NCI-H1092 (cell line): ENCODE measurements at places on chromosomes 13 and 19.

DNA sequence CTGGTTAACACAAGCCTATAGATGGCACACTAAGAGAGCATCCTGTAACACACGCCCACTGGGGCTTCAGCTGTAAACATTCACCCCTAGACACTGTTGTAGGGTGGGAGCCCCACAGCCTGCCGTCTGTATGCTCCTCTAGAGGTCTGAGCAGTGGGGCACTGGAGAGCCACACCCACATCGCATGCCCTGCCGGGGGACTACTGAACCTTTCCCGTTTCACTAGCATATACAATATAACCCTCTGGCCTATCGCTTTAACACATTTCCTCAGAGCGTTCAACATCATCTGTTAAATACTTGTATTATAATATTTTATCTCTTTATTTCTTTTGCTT is 73.4 kb downstream of the PCDH9 start:
- DNase-seq = no peak

DNA sequence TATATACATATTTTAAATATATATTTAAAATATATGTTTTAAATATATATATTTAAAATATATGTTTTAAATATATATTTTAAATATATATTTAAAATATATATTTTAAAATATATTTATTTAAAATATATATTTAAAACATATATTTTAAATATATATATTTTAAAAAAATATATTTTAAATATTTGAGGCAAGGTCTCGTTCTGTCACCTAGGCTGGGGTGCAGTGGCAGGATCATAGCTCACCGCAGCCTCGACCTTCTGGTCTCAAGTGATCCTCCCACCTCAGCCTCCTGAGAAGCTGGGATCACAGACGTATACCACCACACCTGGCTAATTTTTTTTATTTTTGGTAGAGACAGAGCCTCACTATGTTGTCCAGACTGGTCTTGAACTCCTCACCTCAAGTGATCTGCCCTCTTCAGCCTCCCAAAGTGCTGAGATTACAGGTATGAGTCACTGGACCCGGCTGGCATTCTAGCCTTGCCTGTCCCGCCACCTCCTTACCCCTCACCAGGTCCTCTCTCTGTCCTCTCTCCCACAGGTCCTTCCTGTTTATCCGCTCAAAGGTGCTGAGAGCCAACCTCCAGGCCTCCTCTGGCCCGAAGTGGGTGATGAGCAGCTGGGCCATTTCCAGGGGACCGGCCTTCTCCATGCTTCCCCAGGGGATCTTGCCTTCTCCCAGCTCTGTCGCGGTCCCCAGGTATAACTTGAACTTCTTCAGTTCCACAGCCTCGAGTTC is 564 bp downstream of the NLRP12 start:
- no peak for DNase-seq

DNA sequence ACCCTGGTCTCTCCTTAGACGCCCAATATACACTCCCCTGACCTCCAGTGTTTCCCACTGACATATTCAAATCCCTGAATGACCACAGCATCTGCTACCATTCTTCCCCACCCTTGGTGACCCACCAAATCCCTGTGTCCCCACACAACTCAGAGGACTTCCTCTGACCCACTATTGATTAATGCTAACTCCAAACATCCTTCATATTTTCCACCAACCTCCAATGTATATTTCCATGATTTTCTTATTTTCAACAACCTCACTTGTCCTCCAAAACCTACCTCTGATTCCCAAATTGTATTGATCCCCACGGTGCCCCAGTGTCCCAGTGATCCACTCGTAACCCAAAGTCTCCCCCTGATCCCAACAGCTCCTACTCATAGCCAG is 526 bp upstream of the DMWD start:
- DNase-seq = no peak

DNA sequence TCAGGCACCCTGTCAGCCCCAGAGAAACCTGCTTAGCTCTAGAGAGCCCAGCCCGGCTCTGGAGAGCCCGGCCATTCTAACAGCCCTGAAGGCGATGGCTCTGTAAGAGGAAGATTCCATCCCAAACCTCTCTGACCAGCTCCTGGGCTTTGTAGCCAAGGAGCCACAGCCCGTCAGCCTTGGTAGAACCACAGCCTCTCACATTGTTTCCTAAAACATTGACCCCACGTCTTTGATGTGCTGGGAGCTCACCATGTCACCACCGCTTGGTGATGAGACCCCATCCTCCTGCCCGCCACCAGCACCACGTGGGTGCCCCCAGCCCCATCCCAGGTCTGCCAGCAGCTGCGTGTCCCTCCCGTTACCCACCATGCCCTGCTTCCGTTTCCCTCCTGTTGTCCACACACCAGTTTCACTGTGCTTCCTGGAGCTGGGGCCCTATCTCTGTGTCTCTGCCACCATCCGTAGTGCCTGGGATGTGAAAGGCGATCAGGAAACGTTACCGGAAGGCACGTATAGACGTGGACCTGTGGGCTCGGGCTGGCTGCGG is 94.2 kb upstream of the MCF2L start:
- no peak for DNase-seq

GRCh38 chr13:93118081-93118615 is 108.5 kb upstream of the GPC6 start:
- DNase-seq = no peak

- DNase-seq = no peak
Measured at GRCh38 chr13:111953546-111954178, 113.3 kb upstream of the SOX1 start.

- DNase-seq = peak; percentile 89
Measured at GRCh38 chr13:80341101-80341755, at the start of gene SPRY2. Gene SPRY2, minus strand, starts transcription at chr13:80341126. Its CDS starts 3,421 bp downstream, at chr13:80337705.

DNA sequence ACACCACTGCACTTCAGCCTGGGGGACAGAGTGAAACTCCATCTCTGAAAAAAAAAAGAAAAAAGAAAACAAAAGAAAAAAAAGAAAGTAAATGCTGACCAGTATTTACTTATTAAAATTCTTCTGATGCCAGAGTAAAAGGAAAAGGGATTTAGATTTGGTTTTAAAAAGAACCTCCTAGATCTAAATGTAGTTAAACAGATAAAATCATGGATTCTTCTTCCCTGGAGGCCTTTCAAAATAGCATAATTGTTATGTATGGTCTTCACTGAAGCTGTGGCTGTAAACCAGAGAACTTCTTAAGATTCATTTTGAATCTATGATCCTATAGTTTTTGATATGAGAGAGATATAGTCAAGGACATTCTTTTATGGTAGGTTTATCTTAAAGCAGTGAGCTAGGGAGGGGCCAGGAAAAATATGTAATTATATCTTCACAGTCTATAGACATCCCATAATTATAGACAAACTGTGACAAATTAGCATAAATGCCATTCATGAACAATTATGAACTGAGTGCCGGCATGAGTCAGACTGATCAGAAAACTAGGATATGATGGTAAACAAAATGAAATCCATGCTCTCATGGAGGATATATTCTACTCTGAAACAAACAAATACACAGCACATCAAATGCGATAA is 14.9 kb upstream of the STK24 start:
- DNase-seq = no peak
